ENCODE measurements at places on chromosomes 16 and 17.
A peak's percentile ranks its signal among the peaks of the same experiment; 100 is the strongest.

DNA sequence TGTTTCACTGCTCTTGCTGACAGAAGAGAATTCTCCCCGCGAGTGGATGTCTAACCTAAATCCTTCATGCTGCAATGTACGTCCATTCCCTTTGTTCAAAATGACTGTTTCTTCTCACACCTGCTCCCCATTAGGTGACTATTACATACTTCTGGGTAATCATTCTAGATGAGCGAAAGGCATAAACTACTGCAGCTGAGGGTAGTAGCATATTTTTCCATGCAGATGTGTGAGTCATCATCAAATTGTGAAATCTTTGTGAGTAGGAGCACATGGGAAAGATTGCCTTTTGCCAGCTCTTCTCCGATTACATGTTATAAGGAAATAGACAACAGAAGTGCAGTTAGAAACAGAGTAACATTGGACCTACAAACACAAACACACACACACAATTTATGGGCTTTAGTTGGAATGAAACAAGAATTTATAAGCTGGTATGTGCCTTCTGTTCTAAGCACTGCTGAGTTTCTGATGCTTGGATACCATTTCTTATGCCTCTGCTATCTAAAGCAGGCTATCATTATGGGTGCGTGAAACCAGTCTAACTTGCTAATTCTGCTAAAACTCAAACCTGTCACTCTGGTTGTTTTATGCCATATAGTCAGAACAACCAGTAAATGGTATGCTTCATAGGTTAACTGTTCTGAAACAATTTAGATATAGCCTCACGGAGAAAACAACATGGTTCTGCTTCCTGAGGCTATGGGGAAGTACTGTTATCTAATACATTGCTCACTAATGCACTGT is 346.9 kb upstream of the PSMD7 start:
- DNase-seq: no peak

DNA sequence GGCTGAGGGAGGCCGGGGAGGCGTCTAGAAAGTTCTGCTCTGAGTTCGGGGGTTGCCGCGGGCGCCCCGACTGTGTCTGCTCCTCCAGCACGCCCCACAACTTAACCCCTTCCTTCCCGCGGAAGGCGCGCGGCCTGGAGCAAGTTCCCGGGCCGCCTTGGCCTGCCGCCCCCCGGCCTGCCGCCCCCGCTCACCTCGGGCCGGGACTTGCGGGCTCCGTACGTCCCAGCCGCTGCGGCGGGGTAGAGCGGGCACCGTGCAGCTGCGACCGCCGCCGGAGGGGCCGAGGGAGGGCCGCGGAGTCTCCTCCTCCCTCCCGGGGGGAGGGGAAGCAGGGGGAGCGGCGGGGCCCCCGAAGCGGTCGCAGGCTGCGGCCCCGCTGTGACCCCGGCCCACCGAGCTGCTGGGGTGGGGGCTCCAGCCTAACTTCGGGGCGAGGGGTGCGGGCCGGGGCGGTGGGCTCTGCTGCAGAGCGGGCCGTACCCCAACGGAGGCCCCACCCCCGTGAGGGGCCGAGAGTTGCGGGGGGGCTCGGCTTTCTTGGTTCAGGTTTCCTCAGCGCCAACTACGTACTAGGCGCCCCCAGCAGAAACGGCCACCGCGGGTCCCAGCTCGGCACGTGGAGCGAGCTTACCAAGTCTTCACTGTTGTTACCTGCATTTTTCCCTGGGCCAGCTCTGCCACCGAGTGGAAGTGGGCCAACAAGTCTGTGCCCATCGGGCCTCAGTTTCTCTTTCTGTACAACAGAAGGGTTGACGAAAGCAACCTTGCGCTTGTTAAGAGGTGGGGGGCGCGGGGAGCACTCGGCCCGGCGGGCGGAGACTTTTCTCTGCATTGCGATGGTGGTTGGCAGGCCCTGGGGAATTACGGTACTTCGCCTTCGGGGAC is at the start of gene CCDC102A:
TSS of gene CCDC102A (minus strand) at position 266 of the 888 bp plus-strand sequence. CDS start 7,394 bp downstream, outside the sequence.
- peak; percentile 43 for DNase-seq

- DNase-seq: no peak
Observed at GRCh38 chr17:61584266-61584665, 6.8 kb downstream of the NACA2 start.

DNA sequence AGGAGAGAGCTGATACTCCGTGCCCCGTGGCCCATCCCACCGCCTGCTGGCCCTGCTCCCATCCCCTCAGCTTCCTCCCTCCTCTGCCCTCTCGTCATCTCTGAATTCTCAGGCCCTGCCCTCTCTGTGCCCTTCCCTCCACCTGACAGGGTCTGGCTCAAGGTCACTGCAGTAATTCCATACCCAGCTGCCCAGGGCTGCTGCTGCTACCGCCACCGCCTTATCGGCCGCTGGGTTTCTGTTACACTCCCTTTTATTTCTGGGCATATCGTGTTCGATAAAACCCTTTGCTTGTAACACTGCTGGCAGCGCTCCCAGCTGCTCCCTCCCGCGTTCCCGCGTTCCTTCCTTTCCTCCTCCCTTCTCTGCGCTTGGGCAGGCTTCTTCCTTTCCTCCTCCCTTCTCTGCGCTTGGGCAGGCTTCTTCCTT is 1.2 kb downstream of the EPN3 start:
- no peak for DNase-seq

DNA sequence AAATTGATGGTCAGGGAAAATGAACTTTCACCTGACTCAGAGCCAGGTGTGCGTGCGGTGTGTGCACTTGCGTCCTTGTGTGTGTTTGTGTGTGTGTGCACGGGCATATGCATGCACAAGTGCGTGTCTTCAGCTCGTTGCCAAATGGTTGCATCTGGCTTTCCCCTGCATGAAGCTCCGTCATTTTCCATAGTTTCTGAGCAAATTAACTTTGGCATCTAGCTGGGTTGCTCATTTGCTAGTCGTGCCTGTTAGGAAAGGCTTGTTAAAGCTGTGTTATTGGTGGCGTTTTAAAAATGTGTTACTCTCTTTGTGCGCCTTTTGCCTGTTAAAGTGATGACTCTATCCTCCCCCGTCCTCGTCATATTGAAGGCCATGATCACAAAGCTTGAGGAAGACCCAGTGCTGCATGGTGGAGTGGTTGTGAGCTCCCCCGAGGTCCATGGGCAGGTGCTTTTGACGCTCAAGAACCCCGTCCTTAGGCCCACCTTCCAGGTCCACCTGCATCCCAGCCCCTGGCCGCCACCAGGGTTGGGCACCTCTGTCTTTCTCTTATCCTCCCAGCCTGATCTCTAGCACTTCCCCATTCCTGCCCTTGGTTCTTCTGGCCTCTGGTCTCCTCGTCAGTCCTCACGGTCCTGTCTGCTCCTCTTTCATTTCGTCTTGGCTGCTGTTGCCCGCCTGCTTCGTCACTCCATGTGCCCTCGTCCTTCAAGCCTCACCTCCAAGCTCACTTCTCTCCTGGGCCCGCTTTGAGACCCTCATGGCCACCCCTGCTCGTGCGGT is 355.8 kb downstream of the SNX29 start:
- no peak for DNase-seq

GRCh38 chr16:27450196-27450549 is 48.2 kb downstream of the IL21R start:
- DNase-seq: no peak

- DNase-seq: no peak
Observed at GRCh38 chr16:73054813-73055482, 7.0 kb upstream of the ZFHX3 start.

- no peak for DNase-seq
Observed at GRCh38 chr16:11743308-11744074, 834 bp upstream of the TXNDC11 start.

DNA sequence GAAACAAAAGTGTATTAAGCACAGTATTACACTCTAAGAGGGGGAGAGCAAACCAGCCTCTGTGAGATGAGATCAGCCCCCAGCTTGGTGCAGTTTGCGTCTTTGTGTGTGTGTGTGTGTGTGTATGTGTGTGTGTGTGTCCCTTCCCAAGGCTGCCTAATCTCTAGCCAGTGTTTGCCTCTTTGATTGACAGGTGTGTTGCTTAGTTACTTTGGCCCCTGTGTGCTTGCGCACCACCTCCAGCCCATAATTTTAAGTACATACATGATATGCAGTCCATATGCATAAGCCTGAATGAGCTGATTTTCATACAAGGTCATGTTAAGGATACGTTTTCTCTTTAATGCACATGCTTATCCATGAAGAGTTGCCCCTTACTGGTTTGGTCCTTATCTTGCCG is 2.1 kb upstream of the KRTAP3-2 start:
- no peak for DNase-seq

DNA sequence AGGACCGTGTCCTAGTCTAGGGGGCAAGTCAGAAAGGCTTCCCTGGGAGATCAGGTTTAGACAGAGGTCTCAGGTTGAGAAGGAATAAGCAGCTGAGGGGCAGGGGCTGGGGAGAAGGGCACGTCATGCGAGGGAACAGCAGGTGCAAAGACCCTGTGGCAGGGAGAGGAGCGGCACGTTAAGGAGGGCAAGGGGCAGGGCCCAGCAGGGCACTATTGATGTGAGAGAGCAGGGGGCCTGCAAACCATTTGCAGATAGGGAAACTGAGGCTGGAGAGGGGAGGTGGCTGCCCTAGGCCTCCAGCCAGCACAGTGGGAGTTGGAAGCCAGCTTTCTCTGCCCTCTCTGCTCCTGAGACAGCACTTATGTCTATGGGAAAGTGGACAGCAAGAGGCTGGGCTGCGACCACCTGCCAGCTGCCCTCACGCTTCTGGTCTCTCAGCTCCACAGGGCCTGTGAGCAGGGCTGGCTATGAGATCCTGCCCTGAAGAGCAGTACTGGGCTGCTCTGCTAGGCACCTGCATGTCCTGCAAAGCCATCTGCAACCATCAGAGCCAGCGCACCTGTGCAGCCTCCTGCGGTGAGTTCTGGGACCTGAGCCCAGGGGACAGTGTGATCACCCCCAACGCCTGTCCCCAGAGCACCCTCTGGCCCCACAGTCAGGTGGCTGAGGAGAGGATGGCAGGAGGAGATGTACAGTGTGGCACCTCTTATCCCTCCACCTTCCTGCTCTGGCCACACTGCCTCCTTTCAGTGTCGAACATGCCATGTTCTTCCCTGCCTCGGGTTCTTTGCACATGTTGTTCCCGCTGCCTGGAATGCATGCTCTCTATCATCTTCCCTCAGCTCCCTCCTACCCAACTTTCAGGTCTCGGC is 61.5 kb downstream of the USP22 start:
- no peak for DNase-seq

Measured in stimulated activated CD4-positive, alpha-beta T cell treated with anti-CD3 and anti-CD28 coated beads, Interleukin-12 subunit alpha, Interleukin-12 subunit beta, amount 100 ng/mL, for 4 hours (primary cell).